PC-9 (cell line): ENCODE measurements at places on chromosomes 16 and 17. TPM values are rescaled to one million over a fixed set of nuclear protein-coding genes. Genes with fewer than 3 reads are reported as not detected.

The TBX6 gene
- total RNA-seq, result 8.3 and 9.6 TPM in 2 replicates

The KRT9 gene
- 0.55 and 0.73 TPM in 2 replicates for total RNA-seq

- no peaks in the 10 kb centered on the region for H3K36me3 ChIP-seq
- H3K4me1 ChIP-seq, result no peaks in the 10 kb centered on the region
- H3K27ac ChIP-seq, result no peak overlapping the region
- H3K27me3 ChIP-seq, result no peaks in the 10 kb centered on the region
- no peak overlapping the region for H3K4me3 ChIP-seq
- no peak for DNase-seq
These were observed 7.1 kb downstream of the TBX4 start for GRCh38 chr17:61459142-61459809.

DNA sequence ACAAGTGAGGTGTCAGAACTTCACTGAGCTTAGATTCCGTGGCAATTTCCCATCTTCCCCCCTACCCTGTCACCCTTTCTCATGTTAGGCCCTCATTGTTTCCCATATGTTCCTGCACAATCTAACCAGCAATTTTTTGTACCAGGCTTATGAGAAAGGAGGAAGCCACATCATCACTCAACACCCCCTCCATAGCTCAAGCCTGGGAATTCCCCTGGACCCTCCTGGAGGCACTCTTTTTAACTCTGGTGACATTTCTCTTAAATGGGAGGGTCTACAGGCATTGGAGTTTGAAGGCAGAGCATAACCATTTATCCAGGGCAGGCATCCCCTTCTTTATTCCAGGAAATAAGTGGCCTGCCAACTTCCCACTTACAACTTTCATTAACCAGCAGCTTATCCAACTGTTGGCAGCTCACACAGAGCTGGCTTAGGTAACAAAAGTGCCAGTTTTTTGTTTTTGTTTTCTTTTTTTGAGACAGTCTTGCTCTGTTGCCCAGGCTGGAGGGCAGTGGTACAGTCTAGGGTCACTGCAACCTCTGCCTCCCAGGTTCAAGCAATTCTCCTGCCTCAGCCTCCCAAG, 10.4 kb upstream of the GLG1 start:
- no peak overlapping the region for H3K27ac ChIP-seq
- no peaks in the 10 kb centered on the region for H3K4me1 ChIP-seq
- no peak overlapping the region for H3K4me3 ChIP-seq
- peaks cover 4% of the 10 kb centered on the region; the same call in 1 of the 2 replicates for H3K36me3 ChIP-seq
- no peaks in the 10 kb centered on the region for H3K27me3 ChIP-seq

DNA sequence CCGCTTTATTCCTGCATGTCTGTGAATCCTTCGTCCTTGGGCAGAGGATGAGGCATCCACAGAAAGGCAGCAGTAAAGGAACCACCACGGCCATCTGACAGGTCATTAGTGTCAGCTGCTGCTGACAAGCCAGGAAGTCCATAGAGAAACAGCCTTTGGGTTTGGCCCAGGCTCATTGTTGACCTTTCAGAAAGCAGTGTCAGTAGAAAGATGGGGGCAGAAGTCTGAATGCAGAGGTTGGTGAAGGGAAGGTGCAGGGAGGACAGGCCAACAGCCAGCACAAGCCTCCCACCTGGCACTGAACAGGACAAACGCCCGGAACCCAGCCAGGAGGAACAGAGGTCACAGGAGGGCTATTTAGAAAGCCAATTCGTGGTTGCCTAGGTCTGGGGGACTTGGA, 105.8 kb downstream of the VAT1L start:
- no peaks in the 10 kb centered on the region for H3K4me1 ChIP-seq
- H3K27me3 ChIP-seq, result peaks cover 23% of the 10 kb centered on the region
- no peak overlapping the region for H3K27ac ChIP-seq
- no peak for DNase-seq
- H3K4me3 ChIP-seq, result no peak overlapping the region

- no peak overlapping the region for H3K27ac ChIP-seq
- H3K4me1 ChIP-seq, result peaks cover 20% of the 10 kb centered on the region
- no peaks in the 10 kb centered on the region for H3K36me3 ChIP-seq
- H3K27me3 ChIP-seq, result no peaks in the 10 kb centered on the region
These were observed 188.7 kb upstream of the GSE1 start for GRCh38 chr16:85424260-85425073.

DNA sequence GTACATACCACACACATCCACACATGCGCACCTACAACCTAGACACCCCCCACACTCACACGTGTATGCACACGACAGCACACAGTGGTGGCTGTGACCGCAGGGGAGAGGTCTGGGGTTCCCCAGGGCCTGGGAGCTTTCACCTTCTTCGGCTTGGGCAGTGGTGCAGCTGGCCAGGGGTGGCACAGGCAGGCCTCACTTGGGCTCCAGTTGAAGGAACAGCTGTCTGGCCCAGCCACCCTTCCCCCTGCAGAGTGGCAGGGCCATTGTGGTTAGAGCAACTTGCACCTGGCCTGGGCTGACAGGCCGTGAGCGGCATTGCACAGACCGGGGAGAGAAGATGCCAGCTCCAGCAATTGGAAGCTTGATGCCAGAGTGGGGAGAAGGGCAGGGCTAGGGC, 114.5 kb upstream of the GSE1 start:
- H3K4me1 ChIP-seq, result no peaks in the 10 kb centered on the region
- no peaks in the 10 kb centered on the region for H3K36me3 ChIP-seq
- no peaks in the 10 kb centered on the region for H3K27me3 ChIP-seq
- no peak for DNase-seq
- no peak overlapping the region for H3K27ac ChIP-seq

GRCh38 chr17:31907342-31907962, 5.9 kb upstream of the UTP6 start:
- no peak overlapping the region for H3K4me3 ChIP-seq
- no peaks in the 10 kb centered on the region; the same call in 1 of the 2 replicates for H3K4me1 ChIP-seq
- no peaks in the 10 kb centered on the region for H3K36me3 ChIP-seq
- no peak for DNase-seq
- H3K27me3 ChIP-seq, result no peaks in the 10 kb centered on the region
